Aorta (tissue), 5 donors: ENCODE measurements at places on chromosomes 7 and 10.

- DNase-seq = no peak
Observed at GRCh38 chr7:44583146-44583865, 1.3 kb upstream of the TMED4 start.

DNA sequence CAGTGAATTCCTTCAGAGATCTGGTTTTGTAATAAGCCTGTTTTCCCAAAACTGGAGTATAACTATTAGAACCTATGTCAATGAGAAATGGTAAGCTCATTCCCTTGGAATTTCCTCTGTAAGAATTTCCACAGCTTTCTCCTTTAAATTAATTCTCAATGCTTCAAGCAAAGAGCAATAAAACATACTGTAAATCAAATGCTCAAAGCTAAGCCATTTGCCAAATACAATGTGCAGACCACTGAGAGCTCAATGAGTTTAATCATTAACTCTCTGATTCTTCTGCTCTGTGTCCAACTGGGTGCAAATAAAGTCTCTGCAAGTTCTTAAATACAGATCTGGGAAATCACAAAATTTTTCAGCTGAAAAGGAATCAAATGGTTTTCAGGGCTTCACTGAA is 227.6 kb upstream of the IMMP2L start:
- no peak for DNase-seq

DNA sequence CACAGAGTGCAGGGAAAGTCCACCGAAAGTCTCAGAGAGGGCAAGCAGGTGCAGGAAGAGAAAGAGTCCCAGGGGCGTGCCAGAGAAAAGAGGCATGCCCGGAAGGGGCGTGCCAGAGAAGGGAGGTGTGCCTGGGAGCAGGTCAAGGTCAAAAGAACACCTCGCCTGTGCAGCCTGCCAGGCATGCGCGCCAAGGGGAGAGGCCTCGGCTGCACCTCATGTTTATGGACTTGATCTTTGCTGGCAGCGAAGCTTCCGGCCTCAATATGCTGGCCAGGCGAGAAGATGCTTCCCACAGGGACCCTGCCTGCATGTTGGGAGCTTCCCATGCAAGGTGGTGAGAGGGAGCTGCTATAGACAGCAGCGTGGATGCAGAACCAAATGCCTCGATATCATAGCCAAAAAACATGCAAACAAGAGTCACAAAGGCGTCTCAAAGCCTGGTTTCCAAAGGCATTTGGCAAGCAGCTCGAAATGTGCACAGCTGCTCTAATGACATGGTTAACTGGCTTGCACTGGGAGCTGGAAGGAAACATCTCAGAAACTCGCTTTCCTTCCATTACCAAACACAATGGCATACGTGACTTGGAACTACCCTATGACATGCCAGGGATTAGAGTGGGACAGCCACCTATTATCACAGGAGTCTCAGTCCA is 192.5 kb upstream of the PPP2R2D start:
- no peak for DNase-seq

GRCh38 chr10:80186364-80187012 is 18.8 kb downstream of the ANXA11 start:
- peak; percentile 55 for DNase-seq

DNA sequence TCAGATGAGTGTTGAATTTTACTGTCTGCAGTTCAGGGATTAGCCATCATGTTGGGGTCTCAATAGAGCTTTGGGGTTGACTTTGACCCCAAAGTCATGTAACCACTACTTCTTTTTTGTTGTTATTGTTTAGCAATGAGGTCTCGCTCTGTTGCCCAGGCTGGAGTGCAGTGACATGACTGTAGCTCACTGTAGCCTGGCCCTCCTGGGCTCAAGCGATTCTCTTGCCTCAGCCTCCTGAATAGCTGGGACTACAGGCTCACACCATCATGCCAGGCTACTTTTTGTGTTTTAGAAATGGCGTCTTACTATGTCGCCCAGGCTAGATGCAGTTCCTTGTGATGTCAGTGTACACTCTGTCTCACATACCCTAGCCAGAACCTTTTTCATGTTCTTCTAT is 598.4 kb downstream of the LRMDA start:
- DNase-seq = no peak

DNA sequence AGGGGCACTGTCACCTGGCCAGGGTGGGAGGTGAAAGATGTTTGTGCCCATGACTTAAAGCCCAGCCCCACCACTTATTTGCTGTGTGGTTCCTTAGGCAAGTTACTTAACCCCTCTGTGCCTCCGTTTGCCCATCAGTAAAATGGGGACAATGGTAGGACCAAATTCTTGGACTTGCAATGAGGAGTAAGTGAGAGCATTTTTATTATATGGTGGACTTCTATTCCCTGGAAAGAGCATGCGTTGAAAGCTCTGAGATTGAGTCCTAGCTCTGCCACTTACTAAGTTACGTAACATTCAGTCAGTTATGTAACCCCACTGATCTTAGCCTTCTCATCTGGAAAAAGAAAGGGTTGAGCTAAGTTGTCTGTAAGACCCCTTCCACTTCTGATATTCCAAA is 18.8 kb downstream of the VSIR start:
- no peak for DNase-seq

GRCh38 chr10:42999385-43000020 is 77.4 kb upstream of the RET start:
- DNase-seq = no peak

GRCh38 chr7:41029072-41029499 is 673.8 kb downstream of the INHBA start:
- no peak for DNase-seq

- peak; percentile 95 for DNase-seq
Observed at GRCh38 chr7:27196287-27196767, 3.6 kb downstream of the HOXA13 start.
